ENCODE measurements at places on chromosomes 16 and 17.

DNA sequence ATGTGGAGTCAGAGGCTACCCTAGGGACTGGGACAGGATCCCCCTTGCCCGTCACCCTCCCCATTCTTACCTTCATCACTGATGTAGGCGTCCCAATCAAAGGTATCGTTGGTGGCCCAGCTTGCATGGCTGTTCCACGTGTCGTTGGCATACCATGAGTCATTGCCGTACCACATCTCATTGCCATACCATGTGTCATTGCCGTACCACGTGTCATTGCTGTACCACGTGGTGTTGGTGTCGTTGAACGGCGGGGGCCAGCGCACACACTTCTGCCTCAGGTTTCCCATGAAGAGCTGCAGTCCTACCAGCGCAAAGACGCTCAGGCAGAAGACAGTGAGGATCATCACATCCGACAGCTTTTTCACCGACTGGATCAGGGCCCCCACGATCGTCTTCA, 4.8 kb downstream of the SCN4A start:
- no peak for DNase-seq

- no peak for DNase-seq
These were observed 22.7 kb downstream of the LIG3 start for GRCh38 chr17:35002876-35003551.

DNA sequence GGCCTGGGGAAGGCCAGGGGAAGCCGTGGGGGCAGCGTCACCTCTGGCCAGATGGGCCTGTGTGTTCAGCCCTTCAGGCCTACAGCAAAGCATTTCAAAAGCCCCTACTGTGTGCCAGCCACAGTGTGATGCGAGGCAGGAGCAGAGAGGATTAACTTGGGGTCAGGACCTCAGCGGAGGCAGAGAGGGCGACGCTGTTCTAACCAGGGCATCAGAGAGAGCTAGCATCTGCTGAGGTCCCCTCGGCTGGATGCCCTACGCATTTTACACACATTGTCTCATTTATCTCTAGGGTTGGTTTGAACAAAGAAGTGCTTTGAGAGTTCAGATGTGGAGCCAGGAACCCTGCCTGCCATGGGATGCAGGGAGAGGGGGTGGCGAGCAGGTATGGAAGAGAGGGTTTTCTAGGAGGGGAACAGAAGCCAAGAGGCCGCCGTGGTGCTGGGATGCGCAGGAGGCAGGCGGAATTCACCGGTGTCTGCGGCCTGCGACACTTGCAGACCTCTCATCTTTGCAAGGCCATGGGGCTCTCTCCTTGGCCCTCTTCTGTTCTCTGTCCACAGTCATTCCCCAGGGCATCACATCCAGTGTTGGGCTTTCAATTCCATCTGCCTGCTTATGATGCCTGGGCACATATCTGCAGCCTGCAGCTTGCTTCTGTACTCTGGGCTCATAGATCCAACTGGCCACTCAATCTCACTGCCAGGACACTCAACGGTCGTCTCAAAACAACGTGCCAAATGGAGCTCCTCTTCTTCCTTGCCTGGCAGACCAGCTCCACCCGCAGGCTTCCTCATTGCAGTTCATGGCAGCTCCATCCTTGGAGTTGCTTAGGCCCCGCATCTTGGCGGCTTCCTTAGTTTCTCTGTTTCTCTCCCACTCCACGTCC, 8.1 kb upstream of the NKD1 start:
- DNase-seq = no peak

DNA sequence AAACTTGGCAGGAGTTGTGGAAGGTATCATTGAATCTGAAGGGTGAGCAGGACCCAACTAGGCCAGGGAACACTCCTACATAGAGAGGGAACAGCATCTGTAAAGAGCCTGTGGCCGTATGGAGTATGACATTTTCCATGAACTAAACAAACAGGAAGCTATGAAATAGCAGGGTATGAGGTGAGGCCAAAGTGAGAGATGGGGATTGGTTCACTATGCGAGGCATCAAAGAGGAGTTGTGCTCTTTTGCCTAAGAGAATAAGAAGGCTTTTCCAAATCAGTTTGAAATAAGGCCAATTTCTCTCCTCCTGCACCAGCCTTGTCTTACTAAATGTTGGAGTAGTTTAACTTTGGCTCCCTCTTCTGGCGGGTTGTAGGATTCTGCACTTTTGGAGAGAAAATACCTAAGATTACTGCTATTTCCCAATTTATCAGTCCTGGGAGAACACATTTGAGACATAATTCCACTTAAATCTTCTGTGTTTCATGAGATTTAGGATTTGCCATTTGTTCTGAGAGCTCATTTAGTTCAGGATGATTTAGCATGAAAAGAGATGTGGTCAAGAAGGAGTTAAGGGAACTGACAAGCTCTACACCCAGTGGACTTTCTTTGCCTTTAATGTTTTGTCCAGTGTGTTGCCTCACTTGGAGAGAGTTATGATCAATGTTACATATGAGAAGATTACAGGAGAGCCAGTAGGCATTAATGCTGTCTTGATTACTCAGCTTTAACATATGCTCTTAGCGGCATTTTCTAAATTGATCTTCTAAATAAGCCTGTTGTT, 55.4 kb downstream of the TNRC6C start:
- no peak for DNase-seq

GRCh38 chr16:526181-527014, 1.1 kb upstream of the CAPN15 start:
- no peak for DNase-seq

DNA sequence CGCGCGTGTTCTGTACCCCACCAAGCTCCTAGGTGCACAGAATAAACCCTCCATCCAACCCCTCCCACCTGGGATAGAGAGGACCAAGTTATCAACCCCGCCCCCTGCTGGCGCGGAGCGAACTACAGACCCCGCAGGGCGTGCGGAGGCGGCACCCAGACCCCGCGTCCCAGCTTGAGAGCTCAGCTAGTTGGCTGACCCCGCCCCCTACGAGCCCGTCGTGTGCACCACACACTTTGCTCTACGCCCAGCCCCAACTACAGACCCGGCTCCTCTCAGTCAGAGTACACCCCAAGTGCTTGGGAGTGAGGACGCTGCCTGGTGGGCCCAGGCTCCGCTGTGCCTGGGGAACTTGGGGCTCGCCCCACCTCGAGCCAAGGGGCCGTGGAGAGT, 1.5 kb downstream of the GRIN2A start:
- DNase-seq = no peak

GRCh38 chr16:25176136-25176535, 40.6 kb upstream of the AQP8 start:
- DNase-seq = no peak

DNA sequence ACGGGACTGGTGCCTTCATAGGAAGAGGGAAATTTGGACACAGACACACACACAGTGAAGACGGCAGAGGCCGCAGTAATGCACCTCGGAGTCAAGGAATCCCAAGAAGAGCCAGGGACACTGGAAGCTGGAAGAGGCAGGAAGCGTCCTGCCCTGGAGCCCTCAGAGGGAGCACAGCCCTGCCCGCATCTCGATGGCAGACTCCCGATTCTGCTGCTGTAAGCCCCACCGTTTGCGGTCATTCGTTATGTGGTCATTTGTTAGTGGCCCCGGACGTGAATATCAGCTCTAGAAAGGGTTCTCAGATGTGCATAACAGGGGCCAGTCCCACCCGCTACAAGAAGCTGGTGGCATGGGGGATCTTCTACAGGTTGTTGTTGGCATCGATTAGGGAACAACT, 316.6 kb downstream of the FOXL1 start:
- DNase-seq = no peak

- peak; percentile 50 for DNase-seq
These were observed 5.3 kb upstream of the CAVIN1 start for GRCh38 chr17:42428141-42428944.

DNA sequence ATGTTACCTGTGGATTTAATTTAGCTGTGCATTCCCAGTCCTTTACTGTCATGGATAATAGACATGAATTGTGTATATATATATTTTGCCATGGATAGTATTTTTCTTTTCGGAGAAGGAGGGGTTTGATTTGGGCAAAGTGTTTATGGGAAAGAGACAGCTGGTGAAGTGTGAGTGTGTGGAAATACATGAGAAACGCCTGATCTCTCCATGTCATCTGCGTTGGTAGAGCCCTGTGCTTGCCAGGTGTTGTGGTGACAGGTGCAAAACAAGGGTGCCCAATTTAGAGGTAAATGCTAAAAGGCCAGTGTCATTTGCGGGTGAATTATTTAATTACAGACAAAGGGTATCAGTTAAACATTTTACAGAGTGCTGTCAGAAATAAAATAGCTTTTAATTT, 23.4 kb downstream of the NDEL1 start:
- DNase-seq = no peak

DNA sequence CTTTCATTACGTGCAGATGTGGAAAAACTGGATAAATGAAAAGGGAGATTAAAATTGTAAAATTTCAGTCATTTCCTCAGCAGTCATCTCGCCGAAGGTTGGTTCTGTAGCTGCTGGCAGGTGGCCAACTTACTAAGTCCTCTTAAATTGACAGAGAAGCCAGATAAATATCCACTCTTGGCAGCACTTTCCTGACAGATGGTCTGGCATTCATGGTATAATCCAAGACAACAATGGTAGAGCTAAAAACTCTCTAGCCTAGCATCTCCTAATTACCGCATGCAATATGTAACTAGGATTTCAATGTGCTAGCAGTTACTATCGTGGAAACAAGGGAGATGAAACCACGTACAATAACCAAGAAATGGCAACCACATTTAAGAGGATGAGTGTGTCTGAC, 306.3 kb downstream of the CNTNAP4 start:
- DNase-seq = no peak

DNA sequence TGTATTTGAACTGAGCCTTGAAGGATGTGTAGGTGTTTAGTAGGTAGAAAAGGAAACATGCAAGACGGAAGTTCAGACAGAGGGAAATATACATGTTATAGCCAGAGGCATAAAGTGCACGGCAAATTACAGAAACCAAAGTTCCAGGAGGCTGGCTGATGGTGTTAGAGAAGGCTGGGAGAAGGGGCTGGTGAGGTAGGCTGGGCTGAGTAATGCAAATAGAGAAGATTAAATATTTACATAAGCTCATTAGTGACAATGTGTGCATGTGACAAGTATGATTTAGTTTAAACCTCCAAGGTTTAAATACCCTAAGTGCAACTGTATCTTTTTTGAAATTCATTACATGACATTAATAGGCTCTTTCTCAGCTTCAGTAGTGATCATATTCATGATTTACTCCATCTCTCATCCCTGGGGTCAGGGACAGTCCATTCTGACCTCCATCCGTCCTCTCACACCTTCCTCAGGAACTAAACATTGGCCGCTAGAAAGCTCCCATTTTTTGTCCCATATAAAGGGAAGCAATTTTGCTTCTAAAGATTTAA, 399.8 kb upstream of the SALL1 start:
- no peak for DNase-seq

DNA sequence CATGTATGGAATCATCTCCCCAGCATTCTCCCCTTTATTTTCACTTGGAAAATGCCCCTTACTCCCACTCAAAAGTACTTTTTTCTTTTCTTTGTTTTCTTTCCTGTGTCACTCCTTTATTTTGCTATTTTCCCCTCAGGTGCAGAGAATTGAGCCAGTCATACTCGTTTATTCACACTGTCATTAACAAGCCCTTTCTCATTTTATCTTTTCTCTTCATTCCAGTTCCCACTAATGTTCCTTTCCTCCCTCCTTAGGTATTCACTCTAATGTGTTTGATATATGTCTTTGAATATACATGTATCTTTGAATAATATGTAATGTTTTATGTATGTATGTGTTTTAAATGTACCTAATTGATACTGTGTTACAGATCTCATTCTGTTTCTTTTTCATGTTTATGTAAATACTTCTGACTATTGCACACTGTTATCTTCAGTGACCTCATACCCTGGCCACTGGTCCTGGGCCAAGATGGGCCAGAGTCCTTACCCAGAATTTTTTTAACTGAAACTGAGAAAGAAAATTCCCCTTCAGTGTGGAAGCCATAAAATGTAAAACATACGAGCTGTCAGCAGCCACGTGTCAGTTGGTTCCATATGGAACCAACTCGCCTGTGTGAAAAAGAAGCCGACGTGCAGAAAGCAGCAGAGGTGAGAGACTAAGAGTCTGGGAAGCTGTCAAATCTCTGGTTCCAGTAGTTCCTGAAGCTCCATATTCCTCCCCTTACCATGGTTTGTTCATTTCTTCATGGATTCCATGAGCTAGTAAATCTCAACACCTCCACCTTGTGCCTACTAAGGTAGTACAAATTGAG, 5.8 kb downstream of the SRR start:
- DNase-seq = no peak

- no peak for DNase-seq
These were observed 18.7 kb upstream of the COX10 start for GRCh38 chr17:14050616-14051015.

GRCh38 chr17:64936117-64936516, 16.8 kb upstream of the LRRC37A3 start:
- no peak for DNase-seq

GRCh38 chr17:63099425-63099824, 133.4 kb downstream of the TANC2 start:
- DNase-seq = no peak

DNA sequence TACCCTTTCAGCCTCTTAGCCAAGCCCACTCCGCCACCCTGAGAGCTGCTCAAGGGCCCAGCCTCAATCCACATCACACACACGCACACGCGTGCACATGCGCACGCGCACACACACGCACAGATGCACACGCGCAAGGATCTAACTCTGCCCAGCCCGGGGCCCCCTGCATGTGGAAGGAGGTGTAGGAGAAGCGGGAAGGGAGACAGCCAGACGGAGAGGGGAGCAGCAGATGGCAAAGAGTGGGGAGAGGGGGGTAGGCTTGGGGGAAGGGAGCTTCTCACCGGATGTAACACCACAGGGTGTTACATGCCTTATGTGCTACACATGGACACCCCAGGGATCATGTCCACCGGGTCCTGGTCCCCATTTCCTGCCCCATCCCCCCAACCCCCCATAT, 15.3 kb downstream of the DLG4 start:
- DNase-seq = no peak

DNA sequence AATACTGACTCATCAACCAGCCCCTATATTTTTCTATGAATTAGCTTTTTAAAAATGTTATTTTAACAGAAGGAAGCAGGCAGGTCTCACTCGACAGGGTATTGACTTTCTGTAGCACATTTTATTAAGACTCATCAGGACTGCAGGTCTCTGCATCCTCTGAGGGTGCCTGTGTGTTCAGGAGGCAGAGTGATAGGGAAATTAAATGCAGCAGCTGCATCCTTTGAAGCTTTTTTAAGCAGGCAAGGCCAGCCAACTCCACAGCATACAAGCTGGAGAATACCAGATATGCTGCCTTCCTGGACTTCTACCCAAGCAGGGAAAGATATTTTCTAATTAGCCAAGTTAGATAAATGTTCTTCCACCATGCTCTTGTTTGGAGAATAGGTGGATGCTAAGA, 124.9 kb downstream of the WSCD1 start:
- DNase-seq = no peak

GRCh38 chr16:30395155-30395991, at the start of gene ZNF48:
ZNF48 (plus strand) TSS chr16:30395420; CDS start chr16:30395795, 375 bp downstream.
- DNase-seq = no peak

DNA sequence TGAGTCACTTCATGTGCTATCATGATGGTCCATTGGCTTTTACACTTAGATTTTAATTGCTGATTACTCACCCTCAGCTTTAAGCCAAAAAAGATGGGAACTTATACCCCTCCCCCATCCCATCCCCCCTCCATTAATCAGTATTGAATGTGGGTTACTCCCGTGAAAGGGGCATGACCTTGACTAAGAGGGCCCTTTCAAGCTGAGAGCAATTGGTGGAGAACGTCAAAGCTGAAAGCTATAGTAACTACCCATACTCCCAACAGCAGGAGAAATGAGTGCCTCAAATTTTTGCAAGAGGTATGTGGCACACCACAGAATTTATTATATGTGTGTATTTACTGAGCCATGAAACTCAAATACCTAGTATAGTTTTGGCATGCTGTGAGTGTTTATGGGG, 99.7 kb upstream of the CDH8 start:
- DNase-seq = no peak
